ENCODE measurements at places on chromosomes 3 and 15. TPM values are rescaled to one million over a fixed set of nuclear protein-coding genes. Genes with fewer than 3 reads are reported as not detected.

DNA sequence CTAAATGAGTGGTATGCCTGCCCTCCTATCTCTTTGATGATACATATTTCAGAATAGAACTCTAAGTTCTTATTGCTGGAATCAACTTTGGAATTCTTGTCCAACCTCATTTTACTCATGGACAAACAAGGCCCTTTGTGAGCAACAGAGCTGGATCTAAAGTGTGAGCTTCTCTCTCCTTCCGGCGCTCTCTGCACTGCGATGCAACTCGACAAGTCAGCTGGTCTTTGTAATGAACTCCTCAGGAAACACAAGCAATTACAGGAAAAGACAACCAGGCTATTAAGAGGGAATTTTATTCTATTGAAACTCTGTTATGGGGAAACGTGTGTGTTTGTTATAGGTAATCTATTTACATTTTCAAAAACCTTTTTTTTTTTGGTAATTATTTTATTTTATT is 20.3 kb upstream of the NRROS start:
- no peaks in the 10 kb centered on the region for H3K4me1 ChIP-seq
- H3K27ac ChIP-seq: no peak overlapping the region
- DNase-seq: no peak
- H3K4me3 ChIP-seq: no peak overlapping the region
- no peaks in the 10 kb centered on the region for H3K27me3 ChIP-seq

- no peaks in the 10 kb centered on the region for H3K36me3 ChIP-seq
- H3K4me3 ChIP-seq: no peak overlapping the region
- DNase-seq: no peak
- peaks cover 52% of the 10 kb centered on the region for H3K4me1 ChIP-seq
- H3K27me3 ChIP-seq: no peaks in the 10 kb centered on the region
- H3K27ac ChIP-seq: no peak overlapping the region
These were observed 54.0 kb upstream of the DLG1 start for GRCh38 chr3:197352382-197352781.

GRCh38 chr3:78529601-78530000 is 1238.2 kb downstream of the ROBO1 start:
- no peaks in the 10 kb centered on the region for H3K4me1 ChIP-seq
- no peak overlapping the region for H3K27ac ChIP-seq
- no peak for DNase-seq
- H3K27me3 ChIP-seq: no peaks in the 10 kb centered on the region

DNA sequence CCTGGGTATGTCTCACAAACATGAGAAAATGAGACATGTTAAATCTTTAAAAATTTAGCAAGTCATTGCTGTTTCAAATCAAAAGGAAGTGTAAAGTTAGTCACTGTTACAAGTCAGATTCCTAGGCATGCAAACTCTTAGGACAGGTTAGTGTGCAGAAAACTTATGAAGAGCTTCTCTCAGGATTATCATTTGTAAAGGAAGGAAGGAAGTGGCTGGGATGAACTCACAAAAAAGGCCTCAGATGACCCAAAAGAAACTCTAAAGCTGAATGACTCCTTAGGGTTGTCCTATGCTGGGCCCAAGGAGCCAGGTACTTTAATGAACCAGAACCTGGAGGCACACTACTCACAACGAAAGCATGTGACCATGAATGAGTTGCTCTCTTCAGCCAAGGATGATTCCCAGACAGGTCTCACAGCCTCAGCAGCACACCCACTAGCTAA is 25.0 kb downstream of the MSL2 start:
- no peaks in the 10 kb centered on the region for H3K27me3 ChIP-seq
- H3K36me3 ChIP-seq: no peaks in the 10 kb centered on the region
- no peak overlapping the region for H3K27ac ChIP-seq
- H3K4me3 ChIP-seq: no peak overlapping the region

GRCh38 chr3:139523166-139523565 is 16.4 kb downstream of the RBP1 start:
- DNase-seq: peak; percentile 9
- peaks cover 7% of the 10 kb centered on the region for H3K4me1 ChIP-seq
- no peaks in the 10 kb centered on the region for H3K27me3 ChIP-seq
- H3K4me3 ChIP-seq: no peak overlapping the region
- no peak overlapping the region for H3K27ac ChIP-seq

DNA sequence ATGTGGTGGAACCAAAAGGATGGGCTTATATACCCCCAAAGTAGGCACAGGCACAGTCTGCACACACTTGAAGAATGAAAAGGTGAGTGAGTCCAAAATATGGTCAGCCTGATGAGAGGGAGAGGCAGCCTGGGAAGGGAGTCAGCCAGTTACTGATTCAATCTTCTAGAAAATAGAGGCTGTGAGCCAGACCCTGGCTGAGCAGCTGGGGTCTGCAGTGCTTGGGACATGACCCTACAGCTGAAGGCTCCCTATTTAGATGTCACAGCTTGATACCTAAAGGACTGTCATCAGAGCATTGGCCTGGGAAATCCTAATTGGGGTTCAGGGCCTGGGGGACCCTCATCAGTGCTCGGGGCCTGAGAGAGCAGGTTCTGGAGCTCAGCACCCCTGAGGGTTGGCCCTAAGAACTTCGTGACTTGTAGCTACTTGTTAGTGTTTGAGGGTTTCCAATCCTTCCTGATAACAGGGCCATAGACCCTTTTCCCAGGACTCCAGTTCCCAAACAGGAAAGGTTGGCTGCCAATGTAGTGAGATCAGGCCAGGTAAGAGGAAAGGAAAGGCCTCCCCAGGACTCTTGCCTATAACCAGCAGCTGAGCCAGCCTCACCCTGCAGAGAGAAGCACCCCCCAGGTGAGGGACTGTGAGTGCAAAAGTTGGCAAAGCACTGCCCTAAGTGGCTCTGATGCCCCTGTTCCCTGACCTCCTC is 54.7 kb upstream of the SLCO2A1 start:
- peak; percentile 17 for DNase-seq
- H3K27ac ChIP-seq: no peak overlapping the region
- no peak overlapping the region for H3K4me3 ChIP-seq
- no peaks in the 10 kb centered on the region for H3K27me3 ChIP-seq

GRCh38 chr15:98755138-98755537 is 106.8 kb downstream of the IGF1R start:
- no peaks in the 10 kb centered on the region for H3K36me3 ChIP-seq
- H3K4me3 ChIP-seq: no peak overlapping the region
- no peak for DNase-seq
- no peak overlapping the region for H3K27ac ChIP-seq

DNA sequence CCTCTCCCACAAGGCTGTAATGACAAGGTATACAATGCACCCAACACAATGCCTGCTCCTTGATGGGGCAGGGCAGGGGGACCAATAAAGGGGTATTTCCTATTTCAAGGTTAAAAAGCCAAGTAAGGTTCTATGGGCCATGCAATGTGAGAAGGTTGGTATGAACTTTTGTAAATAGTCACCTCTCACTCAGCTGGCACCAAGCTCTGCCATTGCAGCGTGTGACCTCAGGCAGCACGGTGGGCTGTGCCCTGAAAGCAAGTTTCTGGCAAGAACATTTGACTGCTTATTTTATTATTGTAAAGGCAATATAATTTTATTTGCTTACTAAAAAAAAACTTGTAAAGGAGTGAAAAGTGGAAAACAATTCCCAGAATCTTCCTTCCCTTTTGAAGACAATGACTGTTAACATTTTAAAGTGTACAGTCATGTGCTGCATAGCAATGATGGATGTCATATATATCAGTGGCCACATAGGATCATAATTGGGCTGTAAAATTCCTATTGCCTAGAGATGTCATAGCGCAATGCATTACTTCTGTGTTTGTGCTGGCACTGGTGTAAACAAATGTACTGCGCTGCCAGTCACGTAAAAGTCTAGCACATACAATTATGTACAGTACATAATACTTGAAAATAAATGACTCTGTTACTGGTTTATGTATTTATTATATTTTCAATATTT is 167.3 kb upstream of the RORA start:
- no peaks in the 10 kb centered on the region for H3K4me1 ChIP-seq
- H3K4me3 ChIP-seq: no peak overlapping the region
- no peaks in the 10 kb centered on the region for H3K27me3 ChIP-seq
- no peaks in the 10 kb centered on the region for H3K36me3 ChIP-seq
- no peak for DNase-seq

DNA sequence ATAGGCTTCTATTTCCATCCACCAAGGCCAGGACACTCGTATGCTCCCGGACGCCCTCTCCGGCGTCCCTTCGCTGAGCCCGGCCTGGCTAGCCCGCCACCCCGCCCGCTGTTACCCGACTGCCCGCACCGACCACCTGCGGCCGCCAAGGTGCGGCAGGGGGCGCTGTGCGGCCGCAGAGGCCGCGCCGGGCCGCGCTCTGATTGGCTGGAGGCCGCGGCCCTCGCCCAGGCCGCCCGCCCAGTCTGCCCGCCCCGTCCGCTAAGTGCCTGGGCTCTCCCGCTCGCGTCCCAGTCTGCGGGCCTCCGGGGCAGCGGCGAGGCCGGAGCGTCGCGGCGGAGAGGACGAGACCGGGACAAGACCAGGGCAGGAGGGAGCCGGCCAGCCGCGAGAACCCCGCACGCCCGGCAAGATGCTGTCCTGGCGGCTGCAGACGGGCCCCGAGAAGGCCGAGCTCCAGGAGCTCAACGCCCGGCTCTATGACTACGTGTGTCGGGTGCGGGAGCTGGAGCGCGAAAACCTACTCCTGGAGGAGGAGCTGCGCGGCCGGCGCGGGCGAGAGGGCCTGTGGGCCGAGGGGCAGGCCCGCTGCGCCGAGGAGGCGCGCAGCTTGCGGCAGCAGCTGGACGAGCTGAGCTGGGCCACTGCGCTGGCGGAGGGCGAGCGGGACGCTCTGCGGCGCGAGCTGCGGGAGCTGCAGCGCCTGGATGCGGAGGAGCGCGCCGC is at the start of gene SYNM:
Gene SYNM, plus strand, starts transcription at position 293 of the 726 bp plus-strand sequence. Its CDS starts 120 bp downstream, at position 413.
- peaks cover 31% of the 10 kb centered on the region for H3K36me3 ChIP-seq
- H3K27ac ChIP-seq: peak within 1 kb of the TSS; percentile 20
- peaks cover 38% of the 10 kb centered on the region for H3K4me1 ChIP-seq
- no peaks in the 10 kb centered on the region for H3K27me3 ChIP-seq
- peak within 1 kb of the TSS; percentile 72 for H3K4me3 ChIP-seq

DNA sequence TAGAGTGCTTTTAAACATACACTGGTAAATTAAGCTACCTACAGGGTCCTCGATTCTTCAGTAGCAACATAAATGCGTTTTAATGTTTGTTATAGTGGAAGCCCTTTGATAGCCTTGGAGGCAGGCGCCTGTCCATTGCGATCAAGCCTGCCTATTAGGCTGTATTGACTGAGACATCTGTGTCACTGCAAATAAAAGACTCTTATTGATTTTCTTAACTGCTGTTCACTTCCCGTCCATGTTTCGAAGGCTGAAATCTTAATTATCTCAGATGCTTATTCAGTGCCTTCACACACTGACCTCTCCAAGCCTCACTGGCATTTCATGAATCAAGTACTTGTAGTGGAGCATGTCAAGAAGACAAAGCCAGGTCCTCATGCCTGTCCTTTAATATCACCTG is 51.1 kb downstream of the MAP2K5 start:
- no peak overlapping the region for H3K4me3 ChIP-seq
- DNase-seq: no peak
- H3K4me1 ChIP-seq: no peaks in the 10 kb centered on the region
- no peaks in the 10 kb centered on the region for H3K27me3 ChIP-seq
- no peaks in the 10 kb centered on the region for H3K36me3 ChIP-seq

- H3K27ac ChIP-seq: peak overlapping the region; percentile 100
- peaks cover 24% of the 10 kb centered on the region for H3K4me1 ChIP-seq
- peak; percentile 92 for DNase-seq
- no peaks in the 10 kb centered on the region for H3K27me3 ChIP-seq
- H3K4me3 ChIP-seq: peak overlapping the region; percentile 97
These were observed 1.7 kb downstream of the HYAL2 start for GRCh38 chr3:50320853-50321335.

- peak; percentile 16 for DNase-seq
- H3K4me1 ChIP-seq: peaks cover 16% of the 10 kb centered on the region
- H3K27me3 ChIP-seq: no peaks in the 10 kb centered on the region
These were observed 644 bp upstream of the NGLY1 start for GRCh38 chr3:25783661-25784512.

DNA sequence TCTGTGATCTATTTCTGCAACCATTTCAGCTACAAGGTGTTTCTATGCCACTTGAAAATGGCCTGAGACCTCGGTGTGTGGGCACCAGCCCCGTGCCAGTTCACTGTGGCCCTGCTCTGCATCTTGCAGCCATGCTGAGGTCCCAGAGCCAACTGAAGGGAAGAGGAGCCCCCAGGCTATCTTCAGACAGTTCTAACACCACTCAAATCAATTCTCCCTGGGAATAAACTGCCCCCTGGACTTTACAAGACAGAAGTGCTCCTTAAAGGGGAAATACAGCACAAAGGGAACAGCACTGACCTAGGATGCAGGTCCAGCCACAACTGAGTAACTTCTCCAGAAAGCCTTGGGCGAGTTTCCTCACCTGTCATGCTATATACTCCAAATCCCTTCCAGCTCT is 3.9 kb downstream of the XXYLT1 start:
- no peak for DNase-seq
- no peak overlapping the region for H3K27ac ChIP-seq
- no peak overlapping the region for H3K4me3 ChIP-seq
- no peaks in the 10 kb centered on the region for H3K27me3 ChIP-seq

DNA sequence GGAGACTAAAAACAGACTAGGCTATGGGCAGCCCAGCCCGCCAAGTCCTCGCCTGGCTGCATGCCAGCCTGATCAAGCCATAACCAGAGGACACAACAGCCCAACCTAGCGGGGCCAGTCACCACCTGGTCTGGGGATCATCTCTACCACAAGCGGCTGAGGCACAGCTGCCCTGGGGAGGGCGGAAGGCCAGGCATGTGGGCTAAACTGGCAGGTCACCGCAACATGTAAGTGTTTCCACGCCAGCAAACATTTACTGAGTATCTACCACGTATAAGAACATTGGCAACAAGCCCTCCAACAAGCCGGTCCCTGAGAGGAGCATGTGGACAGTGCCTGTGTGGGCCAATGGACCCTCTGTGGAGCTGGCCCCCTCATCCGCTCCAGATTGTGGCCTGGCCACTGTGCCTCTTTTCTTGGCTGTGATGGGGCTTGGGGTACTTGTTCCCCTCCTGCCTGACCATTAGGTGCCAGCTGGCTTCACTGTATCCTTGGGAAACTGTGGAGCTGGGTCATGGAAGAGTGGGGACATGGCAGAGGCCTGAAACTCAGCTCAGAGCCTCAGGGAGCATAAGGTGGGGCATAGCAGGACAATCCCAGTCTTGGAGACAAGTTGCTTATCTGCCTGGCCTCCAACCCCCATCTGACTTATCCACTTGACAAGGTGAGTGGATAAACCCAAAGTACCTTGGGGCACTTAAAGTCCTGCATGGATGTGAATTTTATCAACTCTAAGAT is 9.0 kb downstream of the UBXN7 start:
- no peak for DNase-seq
- H3K4me3 ChIP-seq: no peak overlapping the region
- no peaks in the 10 kb centered on the region for H3K4me1 ChIP-seq
- no peaks in the 10 kb centered on the region for H3K27me3 ChIP-seq
- H3K36me3 ChIP-seq: peaks cover 4% of the 10 kb centered on the region

- H3K36me3 ChIP-seq: peaks cover 11% of the 10 kb centered on the region
- peaks cover 34% of the 10 kb centered on the region for H3K4me1 ChIP-seq
- peak overlapping the region; percentile 55 for H3K4me3 ChIP-seq
- DNase-seq: peak; percentile 93
- peak overlapping the region; percentile 78 for H3K27ac ChIP-seq
- no peaks in the 10 kb centered on the region for H3K27me3 ChIP-seq
These were observed 3.3 kb upstream of the NR2F2 start for GRCh38 chr15:96327155-96327741.

GRCh38 chr15:65330934-65331645 is 26.6 kb downstream of the RNU5B-1 start:
- DNase-seq: no peak
- no peaks in the 10 kb centered on the region for H3K27me3 ChIP-seq
- no peak overlapping the region for H3K27ac ChIP-seq
- H3K36me3 ChIP-seq: no peaks in the 10 kb centered on the region
- no peak overlapping the region for H3K4me3 ChIP-seq
- H3K4me1 ChIP-seq: no peaks in the 10 kb centered on the region

Gene SKOR1
- total RNA-seq: not detected

Gene PTPRG
- 18.5 TPM for total RNA-seq

Gene CFAP44
- 0.82 TPM for total RNA-seq

Gene VWA5B2
- total RNA-seq: not detected

Gene MYZAP
- total RNA-seq: 0.72 TPM

Gene SEMA3F
- total RNA-seq: 0.58 TPM

Gene ABI3BP
- total RNA-seq: 0.05 TPM

Data from SJSA1 (cell line).